ENCODE measurements at places on chromosomes 1 and 21. TPM values are rescaled to one million over a fixed set of nuclear protein-coding genes. Genes with fewer than 3 reads are reported as not detected.

GRCh38 chr1:22329148-22329515, 122.5 kb upstream of the ZBTB40 start:
- peak; percentile 40 for DNase-seq

- DNase-seq: no peak
These were observed 462.6 kb upstream of the ADGRL4 start for GRCh38 chr1:79469139-79469538.

Gene ADAM30
- total RNA-seq: not detected

DNA sequence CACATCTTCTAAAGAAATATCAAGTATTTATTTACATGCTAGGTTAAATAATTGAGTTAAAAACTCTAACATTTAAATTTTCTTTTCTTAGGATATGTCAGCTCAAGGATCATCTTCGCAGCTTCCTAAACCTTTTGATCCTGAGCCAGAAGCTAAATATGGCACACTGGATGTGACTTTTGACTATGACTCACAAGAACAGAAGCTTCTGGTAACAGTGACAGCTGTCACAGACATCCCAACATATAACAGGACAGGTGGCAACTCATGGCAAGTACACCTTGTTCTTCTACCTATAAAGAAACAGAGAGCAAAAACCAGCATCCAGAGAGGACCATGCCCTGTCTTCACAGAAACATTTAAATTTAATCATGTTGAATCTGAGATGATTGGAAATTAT, 132.7 kb upstream of the SERTAD4 start:
- no peak for DNase-seq

- DNase-seq: no peak
These were observed 203.5 kb upstream of the ZNHIT6 start for GRCh38 chr1:85911742-85912141.

DNA sequence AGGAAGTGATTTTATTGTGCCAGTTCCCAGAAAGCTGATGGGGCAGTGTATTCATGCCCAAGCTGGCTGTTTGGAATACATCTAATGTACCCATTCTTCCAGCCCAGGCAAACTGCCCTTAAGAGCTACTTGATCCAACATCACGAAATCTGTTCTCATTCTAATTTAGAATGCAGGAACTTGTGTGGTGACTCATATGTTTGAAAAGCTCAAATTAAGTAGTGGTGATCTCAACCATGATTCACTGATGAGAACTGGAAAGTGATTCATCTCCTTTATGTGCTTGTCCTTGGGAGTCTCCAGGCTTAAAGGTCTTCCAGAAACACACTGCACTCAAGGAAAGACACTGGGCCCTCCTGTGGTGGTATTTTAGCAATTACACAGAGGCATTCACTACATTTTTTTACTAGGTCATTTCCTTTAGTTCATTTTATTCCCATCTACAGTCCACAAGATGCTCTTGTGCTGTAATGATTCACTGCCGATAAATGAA, 65.4 kb downstream of the RPE65 start:
- no peak for DNase-seq
